ENCODE measurements at places on chromosomes 3 and 15.

DNA sequence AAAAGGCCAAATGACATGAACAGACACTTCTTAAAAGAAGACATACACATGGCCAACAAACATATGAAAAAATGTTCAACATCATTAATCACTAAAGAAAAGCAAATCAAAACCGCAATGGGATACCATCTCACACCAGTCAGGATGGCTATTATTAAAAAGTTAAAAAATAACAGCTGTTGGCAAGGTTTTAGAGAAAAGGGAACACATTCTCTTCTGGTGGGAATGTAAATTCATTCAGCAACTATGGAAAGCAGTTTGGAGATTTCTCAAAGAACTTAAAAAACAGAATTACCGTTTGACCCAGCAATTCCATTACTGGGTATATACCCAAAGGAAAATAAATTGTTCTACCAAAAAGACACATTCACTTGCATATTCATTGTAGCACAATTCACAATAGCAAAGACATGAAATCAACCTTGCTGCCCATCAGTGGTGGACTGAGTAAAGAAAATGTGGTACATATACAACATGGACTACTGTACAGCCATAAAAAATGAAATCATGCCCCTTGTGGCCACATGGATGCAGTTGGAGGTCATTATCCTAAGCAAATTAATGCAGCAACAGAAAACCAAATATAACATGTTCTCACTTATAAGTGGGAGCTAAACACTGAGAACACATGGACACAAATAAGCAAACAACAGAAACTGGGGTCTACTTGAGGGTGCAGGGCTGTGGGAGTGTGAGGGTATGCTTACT, 190.7 kb upstream of the MCTP2 start:
- no peak for DNase-seq

DNA sequence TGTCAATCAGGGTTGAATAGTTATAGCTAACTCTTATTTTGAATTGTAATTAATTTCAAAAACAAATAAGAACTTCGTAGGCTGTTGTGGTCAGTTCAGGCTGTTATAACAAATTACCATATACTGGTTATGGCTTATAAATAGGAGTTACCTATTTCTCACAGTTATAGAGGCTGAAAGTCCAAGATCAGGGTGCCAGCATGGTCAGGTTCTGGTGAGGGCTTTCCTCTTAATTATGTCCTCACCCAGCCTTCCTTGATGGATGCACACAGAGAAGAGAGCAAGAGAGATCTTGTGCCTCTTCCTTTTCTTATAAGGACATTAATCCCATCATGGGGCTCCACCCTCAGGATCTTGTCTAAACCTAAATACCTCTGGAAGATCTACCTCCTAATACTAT, 265.9 kb upstream of the SUCLG2 start:
- no peak for DNase-seq

GRCh38 chr15:84762840-84763572, 14.6 kb downstream of the ZNF592 start:
- DNase-seq, result no peak

DNA sequence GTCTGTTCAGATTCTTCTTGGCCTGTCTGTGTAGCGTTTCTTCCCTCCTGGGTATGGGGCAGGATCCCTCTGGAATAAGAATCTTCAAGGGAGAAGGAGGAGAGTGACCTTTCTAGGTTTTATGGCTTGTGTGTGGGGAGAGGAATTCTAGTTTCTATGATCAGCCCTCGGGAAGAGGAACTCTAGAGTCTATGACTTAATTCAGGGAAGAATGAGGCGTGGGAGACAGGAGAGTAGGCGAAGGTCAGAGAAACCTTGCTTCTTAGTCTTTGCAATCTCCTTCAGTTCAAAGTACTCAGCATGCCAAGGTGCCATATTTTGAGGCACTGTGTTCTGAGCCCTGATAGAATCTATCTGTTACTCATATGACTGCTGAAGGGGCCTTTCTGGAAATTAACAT, 99.2 kb upstream of the C3orf80 start:
- DNase-seq, result no peak

DNA sequence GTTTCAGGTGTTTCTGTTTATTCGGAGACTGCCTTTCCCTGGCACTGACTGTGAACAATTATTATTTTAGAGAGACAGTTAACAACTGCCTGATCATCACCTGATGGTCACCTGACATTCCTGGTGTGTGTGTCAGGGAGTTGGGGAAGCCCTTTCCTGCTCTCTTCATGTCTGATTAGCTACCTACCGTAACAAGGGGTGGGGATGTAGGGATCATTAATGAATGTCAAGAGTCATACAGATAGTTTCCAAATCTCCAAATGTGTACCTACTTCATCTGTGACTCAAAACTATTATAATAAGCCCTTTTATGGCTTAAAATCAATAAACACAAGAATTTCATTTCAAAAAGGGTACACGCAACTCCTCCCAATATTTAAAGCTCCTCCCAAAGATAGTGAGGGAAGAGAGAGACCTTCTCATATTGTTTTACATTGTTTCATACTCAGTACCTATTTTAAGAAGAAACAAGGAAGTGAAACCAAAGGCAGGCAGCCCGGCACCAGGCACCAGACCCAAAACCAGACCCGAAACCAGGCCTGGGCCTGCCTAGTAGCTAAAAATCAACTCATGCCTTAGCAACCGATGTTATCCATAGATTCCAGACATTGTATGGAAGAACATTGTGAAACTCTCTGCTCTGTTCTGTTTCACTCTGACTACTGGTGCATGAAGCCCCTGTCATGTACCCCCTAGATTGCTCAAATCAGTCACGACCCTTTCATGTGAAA, 844.9 kb upstream of the ALCAM start:
- DNase-seq, result no peak

DNA sequence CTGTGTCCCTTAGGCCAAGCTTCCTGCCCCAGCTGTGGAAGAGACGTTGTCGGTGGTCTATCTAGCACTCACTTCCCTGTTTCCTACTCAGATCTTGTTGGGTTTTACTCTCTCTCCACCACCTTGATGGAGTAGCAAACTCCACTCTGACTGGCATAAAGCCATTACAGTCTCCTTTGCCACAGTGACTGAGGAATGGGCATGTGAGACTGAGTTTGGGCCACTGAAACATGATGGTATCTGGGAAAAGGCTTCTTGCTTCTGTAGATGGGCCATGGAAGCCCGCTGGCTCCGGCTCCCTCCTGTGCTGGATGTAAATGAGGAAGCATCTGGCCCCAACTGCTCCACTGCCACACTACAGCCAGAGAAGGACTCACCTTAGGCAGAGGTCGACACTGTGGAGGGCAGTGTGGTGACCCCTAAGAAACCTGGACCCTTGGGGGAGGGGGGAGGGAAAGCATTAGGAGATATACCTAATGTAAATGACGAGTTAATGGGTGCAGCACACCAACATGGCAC, 9.4 kb upstream of the CAMK1 start:
- DNase-seq, result no peak

- DNase-seq, result no peak
Measured at GRCh38 chr3:107683447-107683846, 160.7 kb downstream of the BBX start.

GRCh38 chr3:23820888-23821287, 15.1 kb downstream of the UBE2E1 start:
- no peak for DNase-seq

- DNase-seq, result no peak
Measured at GRCh38 chr3:172087602-172088580, 48.5 kb downstream of the FNDC3B start.

GRCh38 chr3:64267721-64268604, 42.7 kb upstream of the PRICKLE2 start:
- no peak for DNase-seq

DNA sequence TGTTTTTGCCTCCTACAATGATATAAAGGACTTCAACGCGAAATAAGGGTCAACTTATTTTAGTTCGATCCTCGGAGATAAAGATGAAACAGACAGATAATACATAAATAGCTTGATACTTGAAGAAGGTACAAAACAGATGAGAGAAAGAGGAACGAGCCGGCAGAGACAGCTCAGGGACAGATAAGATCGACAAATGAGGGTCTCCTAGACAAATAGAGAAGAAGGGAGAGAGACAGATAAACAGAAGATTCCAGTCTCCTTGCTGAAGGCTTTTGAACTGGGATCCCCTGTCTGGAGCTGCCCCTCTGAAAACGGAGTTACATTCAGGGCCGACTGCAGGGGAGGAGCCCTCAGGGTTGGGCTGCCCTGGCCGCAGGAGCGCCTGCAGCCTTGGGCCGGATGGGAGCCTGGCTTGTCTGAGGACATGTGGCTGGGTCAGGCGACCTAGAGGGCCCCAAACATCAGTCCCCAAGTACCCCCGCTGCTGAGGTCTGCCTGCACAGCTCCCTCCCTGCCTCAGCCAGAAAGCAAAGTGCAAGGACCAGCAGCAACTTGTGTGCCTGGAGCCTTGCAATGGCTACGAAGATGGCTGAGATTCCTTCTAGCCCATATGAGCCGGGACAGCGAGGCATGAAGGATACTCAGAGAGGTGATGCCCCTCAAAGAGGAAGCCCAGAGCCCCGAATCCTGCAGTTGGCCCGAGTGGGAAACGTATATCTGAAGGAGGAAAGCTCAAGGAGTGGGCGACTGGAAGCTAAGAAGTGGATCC, 926 bp upstream of the SKOR1 start:
- no peak for DNase-seq

- no peak for DNase-seq
Measured at GRCh38 chr15:82535566-82536408, 4.5 kb downstream of the RPS17 start.

- no peak for DNase-seq
Measured at GRCh38 chr3:33095436-33095835, 1.5 kb downstream of the GLB1 start.

- no peak for DNase-seq
Measured at GRCh38 chr3:178522200-178523052, 13.8 kb upstream of the KCNMB2 start.

DNA sequence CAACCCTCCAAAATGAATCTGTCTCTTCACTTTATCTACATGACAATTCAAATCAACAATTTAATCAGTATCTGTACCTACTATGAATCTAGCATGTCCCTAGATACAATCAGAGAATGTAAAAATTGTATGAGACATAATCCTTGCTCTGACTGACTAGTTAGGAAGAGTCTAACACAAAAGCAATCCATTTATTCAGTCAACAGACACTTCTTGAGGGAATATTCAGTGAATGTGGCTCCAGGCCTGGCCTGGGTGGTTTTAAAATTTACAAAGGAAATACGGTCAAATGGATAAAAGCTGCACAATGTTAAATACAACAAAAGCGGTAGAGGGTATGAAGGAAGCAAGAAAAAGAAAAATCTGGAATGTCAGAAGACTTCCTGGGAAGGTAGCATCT, 45.2 kb downstream of the GSK3B start:
- no peak for DNase-seq

DNA sequence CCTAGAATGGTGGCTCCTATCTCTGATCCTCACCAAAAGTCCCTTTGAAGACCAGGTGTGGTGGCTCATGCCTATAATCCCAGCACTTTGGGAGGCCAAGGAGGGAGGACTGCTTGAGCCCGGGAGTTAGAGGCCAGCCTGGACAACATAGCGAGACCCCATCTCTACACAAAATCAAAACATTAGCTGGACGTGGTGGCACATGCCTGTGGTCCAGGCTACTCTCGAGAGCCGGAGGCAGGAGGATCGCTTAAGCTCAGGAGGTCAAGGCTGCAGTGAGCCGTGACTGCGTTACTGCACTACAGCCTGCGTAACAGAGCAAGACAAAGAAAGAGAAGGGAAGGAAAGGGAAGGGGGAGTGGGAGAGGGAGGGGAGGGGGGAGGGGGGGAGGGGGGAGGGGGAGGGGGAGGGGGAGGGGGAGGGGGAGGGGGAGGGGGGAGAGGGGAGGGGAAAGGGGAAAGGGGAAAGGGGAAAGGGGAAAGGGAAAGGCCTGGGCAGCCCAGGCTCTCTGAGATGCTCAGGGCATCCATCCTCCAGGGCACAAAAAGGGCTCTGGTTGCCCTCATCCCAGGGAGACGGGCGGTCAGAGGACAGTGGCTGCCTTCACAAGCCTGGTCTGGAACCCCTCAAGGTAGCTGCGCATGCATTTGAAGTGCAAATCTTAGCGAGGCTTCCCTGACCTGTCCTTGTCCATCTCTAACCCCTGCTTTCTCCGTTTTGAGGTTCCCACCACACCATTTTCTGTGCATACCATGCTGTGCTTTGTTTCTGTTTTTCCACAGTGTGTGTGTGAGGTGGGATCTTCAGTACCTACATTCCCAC, 76.1 kb downstream of the LDHAL6B start:
- DNase-seq, result no peak

GRCh38 chr3:23172059-23172458, 31.1 kb upstream of the UBE2E2 start:
- no peak for DNase-seq

- no peak for DNase-seq
Measured at GRCh38 chr3:192482809-192483208, 244.5 kb downstream of the FGF12 start.

GRCh38 chr15:91992945-91993344, 139.4 kb downstream of the SLCO3A1 start:
- no peak for DNase-seq

DNA sequence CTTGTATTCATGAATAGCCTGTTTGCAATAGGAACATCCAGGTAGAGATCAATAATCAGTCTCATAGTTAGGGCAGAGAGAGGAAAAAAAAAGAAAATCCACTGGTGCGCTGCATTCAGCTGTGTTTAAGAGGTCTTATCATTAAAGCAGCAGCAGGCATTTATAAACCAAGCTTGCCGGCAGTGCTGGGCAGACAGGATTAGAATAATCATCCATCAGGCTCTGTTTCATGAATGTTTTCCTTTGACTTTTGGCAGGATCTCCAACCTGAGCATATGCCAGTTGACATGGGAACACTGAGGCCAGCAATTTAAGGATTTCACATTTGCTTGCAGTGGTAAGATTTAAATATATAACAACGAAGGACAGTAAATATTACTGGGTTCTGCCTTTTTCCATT, 305.2 kb upstream of the SEMA6D start:
- no peak for DNase-seq

GRCh38 chr15:33852570-33852969, 115.7 kb upstream of the CHRM5 start:
- DNase-seq, result peak; percentile 16

DNA sequence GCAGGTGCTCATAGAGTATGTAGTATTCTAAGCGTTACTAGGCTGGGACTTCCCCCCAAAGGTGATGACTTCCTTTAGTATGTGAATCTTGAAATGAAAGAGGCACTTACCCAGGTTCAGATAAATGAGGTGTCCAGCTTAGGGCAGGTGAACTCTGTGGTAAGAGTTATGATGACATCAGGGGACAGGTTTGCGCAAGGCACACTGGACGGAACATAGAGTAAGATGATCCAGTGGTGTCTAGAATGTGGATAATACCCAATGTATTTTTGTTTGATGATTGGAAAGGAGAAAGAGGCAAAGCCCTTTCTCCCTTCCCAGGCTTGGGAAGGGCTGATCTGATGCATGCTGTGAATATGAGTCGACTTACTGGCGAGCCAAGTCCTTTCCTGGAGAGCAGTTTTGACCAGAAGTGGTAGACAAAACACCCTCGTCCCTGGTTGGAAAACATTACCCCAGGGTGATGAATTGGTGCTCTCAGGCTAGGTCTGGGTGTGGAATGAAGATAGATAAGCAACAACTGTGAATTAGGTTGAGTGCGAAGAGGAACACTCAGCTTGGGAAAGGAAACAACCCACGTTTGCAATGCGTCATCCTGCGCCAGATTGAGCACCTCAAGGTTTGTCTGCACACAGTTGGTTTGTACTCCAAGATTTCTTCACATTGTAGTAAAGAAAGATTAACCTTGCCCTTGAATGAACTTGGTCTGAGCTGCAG, 124.2 kb downstream of the GHSR start:
- DNase-seq, result no peak
